ENCODE measurements at places on chromosomes 12 and 14. TPM values are rescaled to one million over a fixed set of nuclear protein-coding genes. Genes with fewer than 3 reads are reported as not detected.

Gene NANOG
- total RNA-seq = 0.32 TPM

Gene IL22
- not detected for total RNA-seq

Gene ALX1
- total RNA-seq = 2.9 TPM

Gene C14orf39
- not detected for total RNA-seq

Gene SLC6A15
- total RNA-seq = 2.2 TPM

Gene HRK
- 0.33 TPM for total RNA-seq

Gene TSPAN8
- total RNA-seq = 18.4 TPM

DNA sequence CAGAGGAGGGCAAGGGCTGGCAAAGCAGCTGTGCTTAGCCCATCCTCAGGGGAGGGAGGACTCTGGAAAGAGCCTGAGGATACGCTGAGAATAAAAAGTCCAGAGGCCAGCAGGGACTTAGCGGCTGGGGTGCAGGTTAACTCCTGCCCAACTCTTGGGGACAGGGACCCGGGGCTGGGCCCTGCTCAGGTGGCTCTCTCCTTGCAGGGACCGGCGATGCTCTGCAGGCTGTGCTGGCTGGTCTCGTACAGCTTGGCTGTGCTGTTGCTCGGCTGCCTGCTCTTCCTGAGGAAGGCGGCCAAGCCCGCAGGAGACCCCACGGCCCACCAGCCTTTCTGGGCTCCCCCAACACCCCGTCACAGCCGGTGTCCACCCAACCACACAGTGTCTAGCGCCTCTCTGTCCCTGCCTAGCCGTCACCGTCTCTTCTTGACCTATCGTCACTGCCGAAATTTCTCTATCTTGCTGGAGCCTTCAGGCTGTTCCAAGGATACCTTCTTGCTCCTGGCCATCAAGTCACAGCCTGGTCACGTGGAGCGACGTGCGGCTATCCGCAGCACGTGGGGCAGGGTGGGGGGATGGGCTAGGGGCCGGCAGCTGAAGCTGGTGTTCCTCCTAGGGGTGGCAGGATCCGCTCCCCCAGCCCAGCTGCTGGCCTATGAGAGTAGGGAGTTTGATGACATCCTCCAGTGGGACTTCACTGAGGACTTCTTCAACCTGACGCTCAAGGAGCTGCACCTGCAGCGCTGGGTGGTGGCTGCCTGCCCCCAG, 2.8 kb downstream of the B3GNT4 start:
- DNase-seq = no peak

DNA sequence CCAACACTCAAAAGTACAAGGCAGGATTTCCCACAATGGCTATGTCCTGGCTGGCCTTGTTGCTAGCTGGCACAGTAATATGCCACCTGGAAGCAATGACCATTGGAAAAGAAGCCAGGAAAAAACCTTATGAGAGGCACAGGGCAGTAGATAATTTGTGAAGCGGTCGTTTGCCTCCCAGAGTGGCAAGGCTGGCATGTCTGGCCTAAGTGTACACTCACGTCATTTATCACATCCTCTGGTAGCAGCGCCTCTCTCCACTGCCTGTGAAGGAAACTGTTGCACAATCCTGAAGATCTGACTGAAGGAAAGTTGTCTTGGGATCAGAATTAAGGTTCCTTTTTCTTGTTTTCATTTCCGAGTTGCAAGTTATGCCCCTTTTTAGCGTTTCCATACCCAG, 408.5 kb downstream of the ZFP36L1 start:
- DNase-seq = peak; percentile 62

GRCh38 chr12:27260746-27261145, 16.7 kb downstream of the STK38L start:
- DNase-seq = no peak

- DNase-seq = no peak
Observed at GRCh38 chr12:46567667-46568066, 195.1 kb upstream of the SLC38A2 start.

DNA sequence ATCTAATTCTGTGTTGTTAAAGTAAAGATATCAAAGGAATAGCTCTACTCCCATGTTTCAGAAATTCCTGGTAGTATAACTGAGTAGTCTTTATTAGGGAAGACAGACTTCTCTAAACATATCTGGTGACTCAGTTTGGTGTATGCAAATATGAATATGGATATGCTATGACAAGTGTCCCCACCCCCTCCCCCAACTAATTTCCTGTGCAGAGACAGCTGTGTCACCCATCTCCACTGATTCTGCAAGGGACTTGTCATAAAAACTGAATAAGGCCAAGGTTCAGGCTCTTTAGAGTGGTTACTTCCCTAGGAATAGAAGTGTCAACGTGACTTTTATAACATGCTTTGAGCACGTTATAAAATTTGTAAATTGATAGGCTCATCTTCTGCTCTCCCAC, 429.1 kb downstream of the DAD1 start:
- DNase-seq = no peak

GRCh38 chr14:99425272-99425681, 55.4 kb downstream of the SETD3 start:
- DNase-seq = no peak

DNA sequence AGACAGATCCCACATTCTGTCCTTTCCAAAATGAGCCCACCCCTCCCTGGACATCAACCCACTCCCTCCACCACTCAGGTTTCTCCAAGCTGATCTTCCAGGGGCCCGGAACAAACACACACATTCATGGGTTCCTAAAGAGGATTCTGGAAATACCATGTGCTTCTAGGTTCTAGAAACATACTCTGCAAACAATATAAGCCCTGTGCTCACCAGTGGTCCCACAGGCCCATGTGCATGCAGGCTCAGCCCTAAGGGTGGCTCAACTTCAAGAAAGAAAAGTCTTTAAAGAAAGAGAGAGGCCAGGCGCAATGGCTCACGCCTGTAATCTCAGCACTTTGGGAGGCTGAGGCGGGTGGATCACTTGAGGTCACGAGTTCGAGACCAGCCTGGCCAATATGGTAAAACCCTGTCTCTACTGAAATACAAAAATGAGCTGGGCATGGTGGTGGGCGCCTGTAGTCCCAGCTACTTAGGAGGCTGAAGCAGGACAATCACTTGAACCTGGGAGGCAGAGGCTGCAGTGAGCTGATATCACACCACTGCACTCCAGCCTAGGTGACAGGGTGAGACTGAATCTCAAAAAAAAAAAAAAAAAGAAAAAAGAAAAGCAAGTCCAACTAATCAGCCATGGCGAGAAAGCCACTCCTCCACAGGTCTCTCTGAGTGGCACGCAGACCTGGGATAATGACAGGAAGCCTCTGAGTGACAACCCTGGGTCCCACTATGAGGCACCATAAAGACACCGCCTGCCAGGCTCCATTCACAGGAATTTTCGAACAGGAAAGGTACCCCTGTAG, 59.5 kb upstream of the PNMA1 start:
- DNase-seq = no peak

DNA sequence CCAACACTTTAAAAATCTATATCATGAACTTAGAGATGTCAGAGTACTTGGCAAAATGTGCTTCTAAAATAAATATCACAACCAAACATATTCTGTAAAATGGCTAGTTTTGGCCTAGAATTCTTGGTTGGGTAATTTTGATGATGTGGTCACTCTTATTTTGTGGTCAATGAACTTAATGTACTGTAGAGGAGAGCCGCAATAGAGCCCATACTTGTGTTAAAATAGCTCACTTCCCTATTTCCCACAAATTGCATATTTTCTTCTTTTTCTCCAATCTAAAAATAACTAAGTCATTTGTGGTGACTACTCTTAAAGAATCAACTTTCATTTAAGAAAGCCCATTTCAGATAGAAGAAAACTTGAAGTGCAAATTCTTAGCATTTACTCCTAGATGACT, 619.4 kb downstream of the CCER1 start:
- no peak for DNase-seq
